ENCODE measurements at places on chromosomes 16 and 17.

GRCh38 chr17:60386147-60387058, 5.5 kb downstream of the USP32 start:
- no peak for DNase-seq

DNA sequence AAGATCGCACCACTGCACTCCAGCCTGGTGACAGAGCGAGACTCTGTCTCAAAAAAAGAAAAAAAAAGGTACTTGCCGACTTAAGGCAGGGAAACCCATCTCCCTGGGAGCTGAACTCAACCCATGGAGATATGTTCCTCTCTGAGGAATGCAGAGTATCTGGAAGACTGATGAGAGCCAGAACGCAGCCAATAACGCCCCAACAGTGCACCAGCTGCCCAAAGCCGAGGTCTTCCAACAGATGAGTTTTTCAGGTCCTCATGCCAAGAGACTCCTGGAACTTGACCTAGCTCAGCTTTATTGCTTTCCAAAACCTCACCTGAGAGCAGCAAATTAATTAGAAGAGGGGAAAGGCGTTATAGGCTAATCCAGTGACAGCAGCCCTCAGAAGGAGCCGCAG, 9.4 kb downstream of the ELAC2 start:
- DNase-seq, result no peak

- DNase-seq, result no peak
Measured at GRCh38 chr16:65675161-65675560, 553.3 kb upstream of the CDH11 start.

DNA sequence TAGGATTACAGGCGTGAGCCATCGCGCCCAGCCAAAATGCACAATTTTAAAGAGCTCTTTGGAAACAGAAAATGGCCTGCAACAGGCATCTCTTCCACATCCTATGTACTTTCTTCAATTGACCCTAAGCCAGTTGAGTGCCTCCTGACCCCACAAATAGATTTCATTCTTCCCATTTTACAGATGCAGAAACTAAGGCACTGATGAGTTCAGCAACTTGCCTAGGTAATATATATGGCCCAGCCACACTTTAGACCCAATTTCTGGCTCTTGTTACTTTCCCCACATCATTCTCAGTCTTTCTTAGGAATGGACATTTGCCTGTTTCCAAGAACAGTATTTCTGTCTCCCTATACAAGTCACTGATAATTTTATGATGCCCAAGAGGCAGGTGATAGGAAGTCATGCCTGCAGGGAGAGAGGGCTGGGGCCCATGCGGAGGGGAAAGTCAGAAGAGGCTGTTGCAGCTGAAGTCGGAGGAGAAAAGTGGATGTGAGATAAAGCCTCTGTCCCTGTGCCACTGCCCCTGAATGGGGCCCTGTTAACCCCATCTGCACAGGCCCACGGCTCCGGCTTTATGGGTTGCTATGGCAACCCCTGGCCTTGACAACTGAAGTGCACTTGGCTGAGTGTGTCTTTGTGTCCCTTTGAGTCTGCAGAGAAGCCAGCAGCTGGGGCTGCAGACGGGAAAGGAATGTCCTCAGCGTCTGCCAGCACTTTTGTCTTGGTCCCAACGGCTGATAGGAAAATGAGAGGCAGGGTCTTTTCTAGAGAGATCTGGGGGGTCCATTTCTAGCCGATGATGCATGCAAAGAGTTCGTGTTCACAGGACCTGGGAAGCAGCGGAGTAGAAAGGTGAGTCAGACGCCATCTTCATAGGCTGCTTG, 45.9 kb downstream of the ABAT start:
- DNase-seq, result no peak

- no peak for DNase-seq
Measured at GRCh38 chr17:676965-677364, 37.7 kb downstream of the VPS53 start.

GRCh38 chr16:49629851-49630250, 226.1 kb downstream of the ZNF423 start:
- DNase-seq, result no peak

- DNase-seq, result peak; percentile 31
Measured at GRCh38 chr16:66408163-66409048, 18.7 kb upstream of the BEAN1 start.

GRCh38 chr16:56477096-56477878, 25.9 kb downstream of the OGFOD1 start:
- DNase-seq, result no peak

GRCh38 chr16:88035292-88035691, 84.1 kb downstream of the BANP start:
- DNase-seq, result no peak

GRCh38 chr16:31458073-31458843, 1.0 kb upstream of the ARMC5 start:
- DNase-seq, result no peak

DNA sequence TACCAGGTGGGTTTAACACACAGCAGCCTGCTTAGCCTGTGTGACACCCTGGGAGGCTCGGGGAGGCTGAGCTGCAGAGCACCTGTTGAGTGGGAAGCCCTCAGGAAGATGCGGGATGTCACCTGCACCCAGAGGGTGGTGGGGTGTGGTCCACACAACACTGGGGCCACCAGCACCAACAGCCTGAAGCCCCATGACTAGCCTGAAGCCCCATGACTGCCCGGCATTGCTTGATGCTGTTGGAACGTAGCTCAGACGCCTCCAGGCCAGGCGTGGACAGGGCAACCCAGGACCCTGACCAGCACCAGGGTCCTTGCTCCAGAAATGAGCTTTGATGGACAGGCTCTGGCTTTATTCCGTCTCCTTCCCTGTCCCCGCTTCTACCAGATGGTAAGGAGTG, 76.3 kb upstream of the ZNF469 start:
- DNase-seq, result no peak

DNA sequence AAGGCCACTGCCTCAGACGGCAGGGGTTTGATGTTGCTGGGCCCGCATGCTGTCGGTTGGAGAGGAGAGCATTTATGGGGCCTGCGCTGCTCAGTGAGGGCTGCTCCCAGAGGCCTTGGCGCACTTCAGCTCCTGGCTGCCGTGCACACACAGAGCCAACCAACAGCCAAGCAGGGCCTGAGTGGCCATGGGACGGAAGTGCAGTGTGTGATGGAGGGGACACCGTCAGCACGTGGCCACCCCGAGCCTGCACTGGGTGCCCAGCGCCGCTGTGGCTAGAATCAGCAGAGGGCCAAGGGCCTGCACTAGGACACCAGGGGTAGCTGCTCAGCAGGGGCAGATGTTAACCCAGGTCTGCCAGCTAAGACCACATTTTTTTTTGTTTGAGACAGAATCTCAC, 21.8 kb downstream of the KLHL36 start:
- DNase-seq, result no peak

- DNase-seq, result no peak
Measured at GRCh38 chr17:77875881-77876509, 82.5 kb upstream of the TNRC6C start.

- DNase-seq, result no peak
Measured at GRCh38 chr17:79412886-79413390, 197.9 kb downstream of the RBFOX3 start.

DNA sequence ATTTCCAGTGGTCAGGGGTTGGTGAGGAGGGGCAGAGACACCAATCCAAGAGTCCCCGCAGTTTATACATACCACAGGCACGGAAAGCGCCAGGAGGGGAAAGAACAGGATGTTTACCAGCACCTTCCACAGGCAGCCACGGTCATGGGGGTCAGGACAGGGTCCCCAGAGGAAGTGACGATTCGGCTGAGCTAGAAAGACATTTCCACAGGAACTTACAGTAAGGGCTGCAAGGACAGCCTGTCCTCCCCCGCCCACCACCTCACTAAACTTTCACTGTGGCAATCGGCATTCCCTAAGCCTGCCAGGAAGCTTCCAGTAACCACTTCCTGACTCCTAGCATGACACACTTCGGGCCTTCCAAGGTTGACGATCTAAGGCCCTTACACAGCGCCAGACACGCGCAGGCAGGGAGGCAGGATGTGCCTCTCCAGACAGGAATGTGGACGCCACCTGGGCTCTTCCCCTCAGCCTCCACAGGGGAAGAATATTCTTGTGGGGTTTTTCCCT, 1.2 kb upstream of the MT2A start:
- DNase-seq, result peak; percentile 77

GRCh38 chr16:18060351-18060750, 276.2 kb downstream of the NPIPA8 start:
- DNase-seq, result no peak

- peak; percentile 85 for DNase-seq
Measured at GRCh38 chr16:70706948-70707465, 21.2 kb upstream of the MTSS2 start.

DNA sequence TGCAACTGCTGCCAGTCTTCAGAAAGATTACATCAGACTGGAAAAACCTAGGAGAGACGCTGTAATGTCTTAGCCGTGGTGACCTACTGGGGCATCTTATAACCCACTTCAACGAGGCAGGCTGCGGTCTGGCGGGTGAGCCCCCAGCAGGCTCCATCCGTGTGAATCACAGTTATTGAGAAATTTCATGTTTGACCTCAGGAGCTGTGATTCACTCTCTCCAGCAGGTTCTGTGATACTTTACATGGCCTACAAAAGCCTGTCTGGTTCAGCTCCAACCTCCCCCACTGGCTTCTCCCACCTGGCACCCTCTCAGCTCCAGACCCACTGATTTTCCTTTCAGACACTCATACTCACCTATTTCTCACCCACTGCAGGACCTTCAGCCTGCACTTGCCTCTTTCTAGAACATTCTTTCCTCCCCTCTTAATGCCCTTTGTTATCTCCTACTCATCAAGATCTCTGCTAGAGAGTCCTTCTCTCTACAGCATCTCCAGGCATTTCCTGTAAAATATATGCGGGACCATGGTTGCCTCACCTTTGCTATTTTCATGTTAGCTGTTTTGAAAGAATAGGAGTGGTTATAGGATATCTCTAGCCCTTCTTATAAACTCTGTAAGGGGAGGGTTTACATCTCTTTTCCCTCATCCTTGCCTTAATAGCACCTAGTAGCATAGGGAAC, 227.9 kb downstream of the MAF start:
- DNase-seq, result peak; percentile 16

All from T1000 (cell line).